ENCODE measurements at places on chromosomes 16 and 17.

- no peak for DNase-seq
These were observed 16.5 kb upstream of the WDR45B start for GRCh38 chr17:82664701-82665182.

DNA sequence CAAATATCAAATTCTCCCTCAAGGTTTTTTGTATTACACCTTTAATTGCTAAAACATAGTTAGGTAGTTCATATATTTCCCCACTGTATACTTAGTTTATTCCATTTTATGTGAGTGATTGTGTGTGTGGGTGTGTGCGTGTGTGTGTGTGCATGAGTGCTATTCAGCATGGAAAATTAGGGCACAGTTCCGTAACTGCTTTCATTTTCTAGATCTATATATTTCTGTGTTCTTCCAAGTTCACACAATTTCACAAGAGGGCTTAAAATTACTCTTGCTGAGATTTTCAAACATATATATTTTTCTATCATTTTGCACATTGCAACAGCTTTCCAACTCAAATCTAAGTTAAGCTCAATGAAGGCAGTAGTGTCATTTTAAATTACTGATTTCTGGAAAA lies 782.9 kb upstream of the SOX9 start:
- no peak for DNase-seq

DNA sequence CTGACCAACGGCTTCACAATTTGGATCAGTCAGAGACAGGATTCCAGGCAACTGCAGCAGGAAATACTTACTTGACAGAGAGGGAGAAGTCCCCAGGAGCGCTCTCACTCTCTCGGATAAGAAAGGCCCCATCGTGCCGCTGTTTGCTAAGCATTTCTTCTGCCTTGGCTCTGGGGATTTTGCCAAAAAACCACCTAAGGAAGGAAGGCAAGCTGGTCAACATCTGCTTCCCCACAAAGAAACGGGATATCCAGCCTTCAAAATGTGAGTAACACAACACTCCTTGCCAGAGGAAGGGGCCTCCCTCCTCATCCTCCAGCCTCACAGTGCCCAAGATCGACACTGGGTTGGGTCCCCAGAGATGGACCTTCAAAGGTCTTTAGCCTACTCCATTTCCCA lies 36.6 kb upstream of the SLC25A19 start:
- DNase-seq = no peak

DNA sequence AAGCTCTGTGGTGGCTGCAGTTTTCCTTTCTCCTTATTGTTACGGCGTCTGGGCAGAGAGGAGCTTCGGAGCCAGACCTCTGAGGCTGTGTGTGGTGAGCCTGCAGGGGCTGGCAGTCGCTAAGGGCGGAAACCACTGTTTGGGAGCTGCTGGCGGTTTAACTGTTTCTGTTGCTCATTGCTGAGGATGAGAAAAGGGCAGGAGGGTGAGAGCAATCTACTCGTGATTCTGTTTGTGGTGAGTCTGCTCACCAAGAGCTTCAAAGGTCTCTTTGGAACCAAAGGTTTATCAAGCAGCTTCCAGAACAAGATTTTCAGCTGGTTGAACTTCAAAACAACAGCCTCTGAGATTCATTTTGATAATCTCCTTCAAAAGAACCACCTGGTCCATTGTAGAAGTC lies 143.9 kb downstream of the ANKFN1 start:
- peak; percentile 21 for DNase-seq

- peak; percentile 25 for DNase-seq
These were observed 883 bp upstream of the TAF15 start for GRCh38 chr17:35808240-35808961.

DNA sequence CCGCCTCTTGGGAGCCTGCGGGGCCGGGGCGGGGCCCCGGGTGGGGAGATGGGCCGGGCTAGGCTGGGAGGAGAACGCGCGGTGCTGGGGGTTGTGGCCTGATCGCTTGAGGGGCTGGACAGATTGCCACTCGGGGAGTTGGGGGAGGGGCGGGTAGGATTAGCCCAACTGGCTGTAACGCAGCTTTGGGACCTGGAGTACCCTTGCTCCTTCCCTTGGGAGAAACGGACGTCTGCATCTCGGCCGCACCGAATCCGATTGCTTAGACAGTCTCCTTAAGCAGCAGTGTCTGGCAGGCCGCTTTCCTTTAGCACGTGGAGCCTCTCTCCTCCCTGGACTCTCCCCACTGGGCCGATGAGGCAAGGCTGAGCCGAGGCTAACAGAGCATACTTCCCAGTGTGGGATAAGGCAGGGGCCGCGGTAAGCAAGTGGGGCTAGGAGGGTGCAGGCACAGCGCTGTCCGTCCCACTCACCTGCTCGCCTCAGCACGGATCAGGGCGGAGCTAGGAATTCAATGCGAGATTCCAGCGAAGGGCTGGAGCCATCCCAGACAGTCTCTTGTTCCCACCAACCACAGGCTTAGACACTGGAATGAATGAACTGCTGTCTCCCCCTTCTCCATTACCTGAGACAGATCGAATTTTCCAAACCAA lies 540 bp upstream of the ACLY start:
- no peak for DNase-seq

GRCh38 chr16:22664132-22664531 lies 149.8 kb upstream of the HS3ST2 start:
- DNase-seq = no peak

DNA sequence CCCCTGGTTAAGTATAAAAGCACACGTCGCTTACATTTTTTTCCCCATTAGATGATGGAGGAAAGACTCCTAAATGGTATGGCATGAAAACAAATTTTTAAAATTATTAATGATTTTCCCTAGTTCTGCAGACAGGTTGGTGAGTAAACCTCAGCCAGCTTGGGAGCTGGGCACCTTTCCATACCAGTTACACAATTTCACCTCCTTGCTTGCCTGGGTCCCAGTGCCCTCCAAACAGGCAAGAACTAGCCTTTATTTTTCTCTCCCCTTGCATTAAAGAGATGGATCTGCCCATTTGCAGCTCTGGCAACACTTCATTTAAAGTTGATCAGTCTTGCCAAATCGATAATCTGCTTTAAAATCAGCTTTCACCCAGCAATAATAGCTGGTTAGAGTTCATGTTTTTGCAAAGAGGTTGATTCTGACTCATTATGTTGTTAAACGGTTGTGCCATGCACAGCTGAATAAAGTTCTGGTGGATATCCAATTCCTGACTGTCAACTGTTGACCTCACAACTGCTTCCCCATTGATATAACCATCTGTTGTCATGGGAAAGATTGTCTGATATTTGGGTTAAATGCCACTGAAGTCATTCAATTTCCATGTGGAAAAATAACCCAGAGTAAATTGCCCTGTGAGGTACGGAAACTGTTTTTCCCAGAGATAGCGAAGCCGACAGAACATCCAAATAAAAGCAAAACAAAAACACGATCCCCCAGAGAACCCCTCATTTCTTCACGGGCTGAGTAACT lies 1.3 kb downstream of the C17orf58 start:
- no peak for DNase-seq

DNA sequence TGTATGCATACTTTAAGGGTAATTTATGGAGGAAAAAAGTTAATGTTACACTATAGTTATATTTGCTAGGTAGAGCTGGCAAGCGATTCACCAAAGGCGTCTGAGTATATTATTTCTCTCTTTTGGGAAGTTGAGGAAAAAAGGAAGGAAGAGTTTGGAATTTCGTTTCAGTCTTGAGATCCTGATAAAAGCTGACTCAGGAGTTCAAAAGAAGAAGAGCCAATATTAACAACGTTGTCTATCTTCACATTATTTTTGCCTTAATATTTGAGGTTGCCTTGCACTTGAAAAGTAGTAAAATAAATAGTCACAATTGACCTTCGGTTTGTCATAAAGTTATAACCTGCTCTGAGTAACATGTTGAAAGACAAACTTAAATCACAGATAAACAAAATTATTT lies 888.6 kb downstream of the KCNJ2 start:
- no peak for DNase-seq
